ENCODE measurements at places on chromosomes 11 and 22.

DNA sequence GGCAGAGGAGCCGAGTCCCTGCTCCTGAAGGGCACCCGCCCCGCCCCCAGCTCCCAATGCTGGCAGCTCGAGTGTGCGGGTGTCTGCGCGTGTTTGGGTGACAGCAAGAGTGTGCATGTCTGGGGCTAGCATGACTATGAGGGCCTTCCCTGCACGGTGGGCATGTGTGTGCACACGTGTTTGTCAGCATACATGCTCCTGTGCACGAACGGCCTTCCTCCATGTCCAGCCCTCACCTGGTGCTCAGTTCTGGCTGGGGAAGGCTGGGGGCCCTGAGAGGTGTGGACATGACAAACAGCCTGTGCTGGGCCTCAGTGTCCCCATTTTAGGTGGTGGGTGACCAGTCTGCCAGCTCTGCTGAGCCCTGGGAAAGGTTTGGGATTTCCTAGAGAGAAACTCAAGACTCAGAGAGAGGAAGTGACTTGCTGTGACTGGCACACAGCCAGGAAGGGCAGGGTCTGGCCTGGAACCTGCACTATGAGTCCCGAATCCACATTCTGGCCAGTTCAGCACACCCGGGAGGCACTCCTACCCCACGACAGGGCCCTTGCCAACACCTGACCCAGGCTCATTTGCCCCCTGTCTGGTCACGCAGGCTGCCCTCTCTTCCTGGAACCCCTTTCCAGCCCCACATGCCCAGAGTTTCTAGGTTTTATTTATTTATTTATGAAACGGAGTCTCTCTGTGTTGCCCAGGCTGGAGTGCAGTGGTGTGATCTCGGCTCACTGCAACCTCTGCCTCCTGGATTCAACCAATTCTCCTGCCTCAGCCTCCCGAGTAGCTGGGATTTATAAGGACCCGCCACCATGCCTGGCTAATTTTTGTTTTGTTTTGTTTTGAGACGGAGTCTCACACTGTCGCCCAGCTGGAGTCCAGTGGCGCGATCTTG is 3.3 kb upstream of the SHISA8 start:
- no peak for DNase-seq

DNA sequence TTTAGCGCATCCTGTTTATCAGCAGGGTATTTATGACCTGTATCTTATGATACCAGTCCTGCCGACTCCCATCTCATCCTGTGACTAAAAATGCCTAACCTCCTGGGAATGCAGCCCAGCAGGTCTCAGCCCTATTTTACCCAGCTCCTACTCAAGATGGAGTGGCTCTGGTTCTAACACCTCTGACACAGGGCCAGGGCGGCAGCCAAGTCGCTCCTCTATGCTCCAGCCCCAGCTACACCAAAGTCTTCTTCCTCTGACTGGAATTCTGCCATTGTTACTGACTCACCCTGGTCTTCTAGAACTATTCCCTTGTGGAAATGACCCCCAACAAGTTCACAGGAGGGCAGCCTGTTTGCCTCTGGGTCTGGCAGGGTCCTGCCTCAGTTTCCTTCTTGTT is 7.9 kb upstream of the C1QTNF6 start:
- no peak for DNase-seq

DNA sequence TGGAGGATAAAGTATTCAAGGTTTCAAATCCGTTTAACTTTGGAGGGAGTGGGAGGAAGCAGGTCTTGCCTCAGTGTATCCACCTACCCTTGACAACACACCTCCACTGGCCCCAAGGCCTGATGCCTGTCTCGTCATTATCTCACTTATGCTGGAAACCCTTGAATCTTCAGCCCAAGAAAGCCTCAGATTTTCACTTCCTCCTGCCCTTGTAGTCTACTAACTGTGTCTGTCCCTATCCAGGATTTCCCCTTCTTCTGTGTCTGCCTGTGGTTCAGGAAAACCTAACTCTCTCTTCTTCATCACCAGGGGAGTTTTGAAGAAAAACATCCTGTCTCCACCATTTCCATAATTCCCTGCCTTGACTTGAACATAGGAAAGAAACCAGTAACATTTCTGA is 56.1 kb downstream of the SYT9 start:
- no peak for DNase-seq

DNA sequence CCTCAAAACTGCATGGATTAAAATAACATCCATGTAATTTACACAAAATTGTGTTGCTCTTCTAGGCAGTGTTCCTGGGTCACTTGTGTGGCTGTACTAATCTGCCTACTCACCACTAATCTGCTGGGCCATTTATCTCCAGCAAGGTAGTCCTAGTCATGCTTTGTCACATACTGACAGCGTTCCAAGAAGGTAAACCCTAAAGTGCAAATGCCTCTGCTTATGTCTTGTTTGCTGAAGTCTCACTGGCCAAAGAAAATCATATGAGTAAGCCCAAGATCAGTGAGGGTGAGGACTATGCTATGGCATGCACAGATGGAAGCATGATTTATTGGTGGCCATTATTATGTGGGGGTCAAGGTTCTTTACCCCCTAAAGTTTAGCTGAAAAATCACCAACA is 630.2 kb upstream of the LUZP2 start:
- no peak for DNase-seq

GRCh38 chr11:121337740-121338272 is 45.2 kb downstream of the SC5D start:
- DNase-seq = no peak

DNA sequence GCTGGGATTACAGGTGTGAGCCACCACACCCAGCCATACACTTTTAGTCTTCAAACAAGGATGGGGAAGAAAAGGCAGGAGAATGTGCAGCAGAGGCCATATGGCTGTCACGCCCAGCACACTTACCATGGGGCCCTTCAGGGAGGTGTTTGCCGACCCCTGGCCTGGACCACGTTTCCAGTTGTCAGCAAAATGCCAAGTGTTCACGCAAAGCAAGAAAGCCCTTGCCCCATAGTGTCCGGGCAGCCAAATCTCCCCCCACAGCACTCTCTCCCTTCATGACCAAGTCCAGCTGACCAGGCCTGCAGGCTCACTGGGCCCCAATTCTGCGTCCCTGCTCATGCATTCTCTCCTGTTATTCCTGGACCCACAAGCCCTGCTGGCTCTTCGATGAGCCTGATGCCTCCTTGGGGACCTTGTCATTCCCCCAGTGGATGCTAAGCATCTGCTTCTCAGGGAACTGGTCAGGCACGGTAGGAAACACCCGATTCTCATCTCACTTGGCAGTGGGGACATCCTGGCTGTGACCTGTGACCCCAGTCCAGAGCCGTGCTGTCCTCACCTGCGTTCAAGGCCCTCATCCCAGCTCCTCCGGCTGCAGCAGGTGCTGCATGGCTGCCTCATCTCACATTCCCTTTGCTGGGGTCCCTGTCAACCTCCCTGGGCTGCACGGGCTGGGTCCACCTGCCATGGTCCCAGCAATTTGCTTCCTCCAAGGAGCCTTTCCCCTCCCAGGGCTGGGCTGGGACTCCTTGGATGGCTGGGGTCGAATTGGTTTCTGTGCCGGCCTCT is 96.4 kb downstream of the CTTN start:
- no peak for DNase-seq

DNA sequence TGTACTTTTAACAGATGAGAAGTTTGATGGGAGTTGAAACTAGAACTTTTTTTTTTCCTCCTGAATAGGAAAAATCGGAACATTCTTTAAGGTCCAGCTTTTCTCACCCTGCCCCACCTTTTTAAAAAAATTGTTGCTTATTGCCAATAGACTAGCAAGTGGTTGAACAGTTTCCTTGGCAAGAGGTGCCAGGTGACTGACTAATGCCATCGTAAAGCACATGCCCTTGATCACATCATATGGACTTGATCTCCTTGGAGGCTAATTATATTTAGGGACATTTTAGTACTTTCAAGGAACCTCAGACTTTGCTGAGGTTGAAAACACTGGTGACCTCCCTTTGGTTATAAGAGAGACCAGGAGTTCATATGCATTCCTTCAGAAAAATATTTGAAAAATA is 57.6 kb downstream of the MTMR3 start:
- DNase-seq = no peak

- DNase-seq = no peak
Measured at GRCh38 chr11:121884626-121885025, 231.4 kb downstream of the BLID start.

DNA sequence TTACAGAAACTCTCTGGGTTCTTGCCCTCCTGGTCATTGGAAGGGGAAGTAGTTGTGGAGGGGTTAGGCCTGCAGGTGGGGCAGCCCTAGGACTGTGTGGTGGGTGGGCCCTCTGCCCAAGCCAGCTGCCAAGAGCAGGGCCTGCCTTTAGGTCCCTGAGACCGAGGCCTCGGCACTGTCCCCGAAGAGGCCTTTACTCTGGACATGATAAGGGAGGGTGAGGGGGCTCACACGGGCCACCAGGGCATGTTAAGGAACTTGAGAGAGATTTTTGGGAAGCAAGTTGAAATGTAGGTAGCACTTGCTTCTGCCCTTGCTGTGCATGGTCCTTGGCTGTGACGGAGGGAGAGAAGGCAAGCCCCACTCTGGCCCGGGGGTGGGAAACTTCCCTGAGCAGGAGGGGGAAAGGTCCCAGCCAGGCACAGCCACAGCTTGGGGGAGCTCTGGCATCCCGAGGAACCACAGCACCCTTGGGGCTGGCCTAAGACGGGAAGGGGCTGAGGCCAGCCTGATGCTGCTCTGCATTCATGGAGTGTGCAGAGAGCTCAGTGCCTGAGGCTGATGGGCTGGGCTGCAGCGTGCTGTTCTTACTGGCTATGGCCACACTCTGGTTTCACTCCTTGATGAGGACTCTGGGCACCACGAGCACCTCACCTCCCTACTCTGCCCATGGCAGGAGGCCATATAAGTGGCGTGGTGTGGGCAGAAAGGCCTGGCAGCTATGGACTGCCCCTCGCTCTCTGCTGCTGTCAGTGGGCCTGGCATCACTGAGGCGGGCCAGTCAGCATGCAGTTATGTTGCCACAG is 7.8 kb upstream of the RANBP1 start:
- no peak for DNase-seq

GRCh38 chr11:9315078-9315688 is 790 bp upstream of the TMEM41B start:
- no peak for DNase-seq

DNA sequence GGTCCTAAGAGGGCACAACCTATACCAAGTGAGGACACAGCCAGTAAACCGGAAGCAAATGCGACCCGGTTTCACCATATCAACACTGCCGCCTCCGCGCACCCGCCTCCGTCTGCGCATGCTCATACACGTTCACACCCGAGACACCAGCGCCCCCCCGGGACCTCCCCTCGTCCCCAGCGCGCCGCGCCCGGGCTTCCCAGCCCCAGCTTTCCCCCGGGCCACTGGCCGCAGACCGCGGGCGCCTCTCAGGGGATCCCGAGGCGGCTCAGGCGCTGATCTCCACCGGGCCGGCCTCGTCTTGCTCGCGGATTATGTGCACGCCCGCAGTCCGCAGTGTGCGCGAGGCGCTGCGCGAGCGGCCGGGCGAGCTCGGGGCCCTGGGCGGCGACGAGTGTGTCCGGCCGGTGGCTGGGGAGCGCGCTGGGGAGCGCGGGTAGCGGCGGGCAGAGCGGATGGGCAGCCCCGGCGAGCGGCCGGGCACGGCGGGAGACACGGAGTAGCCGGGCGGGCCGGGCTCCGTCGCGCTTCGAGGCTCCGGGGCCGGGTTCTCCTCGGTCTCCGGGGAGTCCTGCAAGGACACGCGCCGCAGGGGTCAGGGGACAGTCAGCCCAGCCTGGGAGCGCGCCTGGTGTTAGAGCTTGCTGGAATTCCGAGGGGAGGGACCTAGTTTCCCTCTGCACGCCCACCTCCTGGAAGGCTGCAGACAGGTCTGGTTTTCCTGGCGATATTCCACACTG is 2.0 kb downstream of the HEPN1 start:
- peak; percentile 79 for DNase-seq

- DNase-seq = no peak
Measured at GRCh38 chr11:79501707-79502106, 60.9 kb upstream of the TENM4 start.

GRCh38 chr11:60029015-60029632 is 11.1 kb upstream of the OOSP2 start:
- DNase-seq = no peak

- DNase-seq = no peak
Measured at GRCh38 chr11:128629516-128630106, 42.3 kb upstream of the ETS1 start.

- DNase-seq = no peak
Measured at GRCh38 chr11:27139742-27140367, 99.2 kb downstream of the BBOX1 start.

DNA sequence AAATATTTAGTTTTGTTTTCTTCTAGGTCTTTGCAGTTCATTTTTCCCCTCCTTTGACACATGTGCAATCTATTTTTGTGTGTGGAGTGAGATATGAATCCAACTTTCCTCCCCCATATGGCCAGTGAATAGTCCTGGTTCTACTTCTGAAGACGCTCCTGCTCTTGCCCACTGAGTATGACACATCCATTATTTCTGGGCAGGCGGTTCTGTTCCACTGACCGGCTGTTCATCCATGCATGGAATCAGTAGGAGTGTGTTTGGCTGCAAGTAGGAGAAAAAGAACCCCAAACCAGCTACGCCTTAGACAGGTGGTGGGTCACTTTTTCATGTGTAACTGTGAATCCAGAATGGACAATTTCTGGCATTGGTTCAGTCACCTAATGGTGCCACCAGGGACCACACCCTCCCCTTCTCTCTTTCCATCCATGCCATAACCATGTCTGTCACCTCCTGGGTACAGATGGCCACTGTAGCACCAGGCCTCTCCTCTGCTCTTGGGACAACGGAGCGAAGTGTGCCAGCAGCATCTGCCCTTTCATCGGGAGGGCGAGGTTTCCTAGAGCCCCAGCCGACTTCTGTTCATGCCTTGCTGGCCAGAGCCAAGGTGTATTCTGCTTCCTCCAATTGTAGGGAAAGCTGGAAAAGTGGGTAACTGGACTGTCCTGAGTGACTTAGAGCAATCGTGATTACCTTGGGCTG is 67.4 kb upstream of the SLC22A12 start:
- no peak for DNase-seq

DNA sequence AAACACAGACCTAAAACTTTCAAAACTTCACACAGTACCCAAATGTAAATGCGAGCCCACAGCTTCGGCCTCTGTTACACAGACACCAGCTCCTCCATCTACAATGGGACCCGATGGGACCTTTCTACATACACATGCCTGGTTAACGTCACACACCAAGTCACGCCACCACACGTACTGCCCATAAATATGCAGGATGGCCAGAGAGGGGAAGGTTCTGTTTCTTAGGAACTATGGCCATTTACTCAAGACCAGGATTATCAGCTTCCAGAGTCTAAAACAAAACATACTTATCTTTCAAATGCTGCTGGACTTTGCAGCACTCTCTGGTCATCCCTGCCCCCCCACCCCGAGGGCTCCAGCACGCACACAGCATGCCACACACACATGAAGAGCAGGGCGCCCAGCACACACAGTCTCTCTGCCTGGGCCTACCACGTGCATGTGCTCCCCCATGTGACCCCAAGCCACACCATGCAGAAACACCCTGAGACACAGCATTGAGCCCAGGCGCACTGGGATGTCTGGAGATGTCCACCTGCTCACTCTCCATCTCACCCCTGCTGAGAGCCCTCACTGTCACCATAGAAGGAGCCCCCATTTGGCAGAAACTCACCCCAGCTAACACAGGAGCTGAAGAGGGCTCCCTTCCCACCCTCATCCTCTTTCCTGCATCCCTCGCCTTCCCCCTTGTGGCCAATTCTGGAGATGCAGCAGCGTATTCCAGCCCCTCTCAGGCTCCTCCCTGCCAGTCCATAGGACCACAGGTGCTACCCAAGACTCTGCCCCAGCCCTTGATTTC is 61.8 kb downstream of the SLC22A12 start:
- peak; percentile 80 for DNase-seq

GRCh38 chr22:35984183-35985175 is 44.1 kb downstream of the RBFOX2 start:
- DNase-seq = no peak

Data from stimulated activated CD4-positive, alpha-beta T cell treated with anti-CD3 and anti-CD28 coated beads, TNF-alpha, amount 100 ng/mL, for 24 hours (primary cell).